A549 treated with CORT108297 at 1 μM for 4 hours (cell line): ENCODE measurements at places on chromosomes 3 and 15. TPM values are rescaled to one million over a fixed set of nuclear protein-coding genes. Genes with fewer than 3 reads are reported as not detected.

The PXYLP1 gene
- 9.9 to 13.7 TPM (median 13.1 TPM) in 5 replicates for total RNA-seq

The GOLGA8T gene
- total RNA-seq: 0.90 to 1.8 TPM (median 1.7 TPM) in 5 replicates

The LTF gene
- 0.15 TPM in 1 of 5 replicates, not detected in the others for total RNA-seq

The WDR93 gene
- 0.11 to 0.23 TPM (median 0.14 TPM) in 5 replicates for total RNA-seq

The ISG20 gene
- total RNA-seq: 36.7 to 46.2 TPM (median 40.1 TPM) in 5 replicates

The LMCD1 gene
- total RNA-seq: 71.6 to 80.1 TPM (median 76.8 TPM) in 5 replicates
